ENCODE measurements at places on chromosomes 7 and 10. TPM values are rescaled to one million over a fixed set of nuclear protein-coding genes. Genes with fewer than 3 reads are reported as not detected.

Gene COL1A2
- 32.0 TPM for polyA plus RNA-seq

Gene MPP7
- polyA plus RNA-seq: 5.0 TPM

DNA sequence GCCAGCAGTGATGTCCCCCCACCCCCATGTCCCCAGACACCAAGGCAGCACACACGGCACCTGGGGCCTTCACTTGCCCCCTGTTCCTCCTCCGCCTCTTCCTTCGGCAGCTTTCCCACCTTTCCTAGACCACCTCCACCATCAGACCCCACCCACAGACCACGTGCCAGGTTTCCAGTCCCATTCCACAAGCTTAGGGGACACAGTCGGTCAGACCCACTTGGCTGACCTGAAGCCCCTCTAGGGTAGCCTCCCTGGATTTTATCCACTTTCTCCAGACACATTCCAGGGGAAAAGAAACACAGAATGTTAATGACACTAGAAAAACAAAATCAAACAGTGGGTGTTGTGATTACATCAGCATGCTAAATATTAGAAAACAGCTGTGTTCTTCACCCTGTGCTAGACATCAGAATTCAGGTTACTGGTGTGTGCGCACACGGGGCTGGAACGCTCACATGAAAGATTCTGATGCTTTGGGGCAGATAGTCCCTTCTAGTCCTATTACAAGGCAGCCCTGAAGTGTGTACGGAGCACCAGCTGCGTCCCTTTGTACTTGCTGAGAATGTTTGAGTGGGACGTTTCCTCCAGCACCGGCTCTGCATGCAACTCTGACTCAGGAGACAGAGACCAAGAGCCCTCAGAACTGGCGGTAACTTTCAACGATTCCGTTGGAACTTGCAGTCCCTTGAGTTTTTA is 75.5 kb upstream of the PPP2R2D start:
- H3K27ac ChIP-seq: no peak overlapping the region
- no peaks in the 10 kb centered on the region for H3K36me3 ChIP-seq
- no peaks in the 10 kb centered on the region for H3K27me3 ChIP-seq
- H3K4me3 ChIP-seq: no peak overlapping the region
- H3K4me1 ChIP-seq: no peaks in the 10 kb centered on the region

DNA sequence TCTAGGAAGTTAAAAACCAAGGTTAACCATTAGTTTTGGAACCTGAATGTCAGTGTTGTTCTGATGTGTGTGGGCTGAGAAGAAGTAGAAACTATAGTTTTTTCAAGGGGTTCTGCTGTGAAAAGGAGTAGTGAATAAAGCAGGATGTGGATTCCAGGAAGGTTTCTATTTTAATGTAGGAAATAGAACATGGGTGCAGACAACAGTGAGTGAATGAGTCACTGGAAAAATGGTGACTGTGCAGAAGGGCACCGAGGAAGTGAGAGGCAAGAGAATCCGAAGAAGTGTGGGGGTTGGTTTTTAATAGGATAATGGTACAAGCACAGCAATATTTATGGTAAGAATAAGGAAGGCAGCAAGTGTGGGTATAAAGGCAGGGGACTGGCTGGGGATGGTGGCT is 120.4 kb downstream of the ARHGAP21 start:
- no peaks in the 10 kb centered on the region for H3K4me1 ChIP-seq
- no peaks in the 10 kb centered on the region for H3K27me3 ChIP-seq
- peaks cover 10% of the 10 kb centered on the region for H3K36me3 ChIP-seq
- DNase-seq: no peak
- H3K4me3 ChIP-seq: no peak overlapping the region

- H3K27ac ChIP-seq: no peak overlapping the region
- DNase-seq: peak; percentile 81
- peaks cover 29% of the 10 kb centered on the region for H3K27me3 ChIP-seq
- H3K4me1 ChIP-seq: peaks cover 5% of the 10 kb centered on the region
- no peaks in the 10 kb centered on the region for H3K36me3 ChIP-seq
Measured at GRCh38 chr7:12111422-12112405, 99.4 kb upstream of the TMEM106B start.

DNA sequence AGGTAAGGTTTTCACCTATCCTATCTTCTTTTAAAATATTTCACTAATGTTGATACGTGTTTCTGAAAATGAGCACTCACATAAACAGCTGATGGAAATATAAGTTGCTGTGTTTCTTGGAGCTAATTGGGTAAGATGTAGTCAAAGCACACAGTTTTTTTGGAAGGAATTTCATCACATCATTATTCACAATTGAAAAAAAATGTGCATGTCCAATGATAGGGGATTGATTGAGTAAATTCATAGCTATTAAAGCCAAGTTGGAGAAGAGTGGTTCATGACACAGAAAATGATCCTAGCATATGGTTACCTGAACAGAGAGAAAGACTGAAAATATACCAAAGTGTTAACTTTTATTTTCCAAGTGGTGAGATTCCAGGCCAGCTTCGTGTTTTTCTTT is 29.6 kb downstream of the GLI3 start:
- no peak for DNase-seq

GRCh38 chr10:115654961-115655360 is 561.8 kb downstream of the ATRNL1 start:
- DNase-seq: no peak
- no peaks in the 10 kb centered on the region for H3K36me3 ChIP-seq
- H3K4me1 ChIP-seq: no peaks in the 10 kb centered on the region
- H3K27me3 ChIP-seq: no peaks in the 10 kb centered on the region
- H3K4me3 ChIP-seq: no peak overlapping the region
- H3K27ac ChIP-seq: no peak overlapping the region

DNA sequence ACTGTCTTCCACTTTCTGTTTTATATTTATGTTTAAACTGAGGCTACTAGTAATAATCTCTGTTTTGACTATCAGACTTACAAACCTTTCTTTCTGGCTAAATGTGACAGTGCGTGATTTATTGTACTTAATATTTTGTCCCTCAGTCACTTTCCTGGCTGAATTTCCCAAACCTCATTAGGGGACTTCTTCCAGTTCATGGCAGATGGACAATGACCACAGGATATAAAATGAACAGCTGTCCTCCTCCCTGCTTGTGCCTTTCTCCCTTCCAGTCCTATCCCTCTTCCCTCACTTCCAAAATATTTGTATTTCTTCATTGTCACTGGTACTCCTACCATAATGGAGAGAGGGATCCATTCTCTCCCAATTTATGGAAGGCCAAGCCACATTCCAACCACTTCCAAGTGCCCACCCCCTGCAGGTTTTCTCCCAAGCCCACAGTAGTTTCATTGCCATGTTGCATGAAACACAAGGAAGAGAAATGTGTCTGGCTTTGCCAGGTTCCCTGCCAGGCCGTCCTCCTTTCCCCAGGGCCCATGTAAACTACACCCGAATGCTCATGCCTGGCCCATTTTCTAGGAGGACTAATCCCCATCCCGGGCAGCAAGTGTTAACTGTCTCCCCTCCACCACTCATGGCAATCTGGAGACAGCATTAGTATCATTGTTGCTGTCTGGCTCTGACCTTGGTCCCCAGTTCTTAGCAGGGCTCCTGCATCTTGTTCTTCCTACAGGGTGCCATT is 269.5 kb upstream of the SLC26A5 start:
- H3K4me3 ChIP-seq: no peak overlapping the region
- H3K27me3 ChIP-seq: no peaks in the 10 kb centered on the region
- no peaks in the 10 kb centered on the region for H3K36me3 ChIP-seq
- no peak overlapping the region for H3K27ac ChIP-seq
- DNase-seq: no peak
